Activated T-cell treated with anti-CD3 and anti-CD28 coated beads, Interleukin-2, amount 50 U/mL, for 48 hours (primary cell): ENCODE measurements at places on chromosomes 5 and 9.

- no peak for DNase-seq
These were observed 8.4 kb downstream of the C5orf47 start for GRCh38 chr5:173997331-173997730.

GRCh38 chr5:3186156-3186555 lies 409.5 kb upstream of the IRX1 start:
- DNase-seq = no peak

- DNase-seq = peak; percentile 63
These were observed at the start of gene CCNI2 for GRCh38 chr5:132746954-132747615. CCNI2 (plus strand) TSS chr5:132747426; CDS start chr5:132747496, 70 bp downstream.

DNA sequence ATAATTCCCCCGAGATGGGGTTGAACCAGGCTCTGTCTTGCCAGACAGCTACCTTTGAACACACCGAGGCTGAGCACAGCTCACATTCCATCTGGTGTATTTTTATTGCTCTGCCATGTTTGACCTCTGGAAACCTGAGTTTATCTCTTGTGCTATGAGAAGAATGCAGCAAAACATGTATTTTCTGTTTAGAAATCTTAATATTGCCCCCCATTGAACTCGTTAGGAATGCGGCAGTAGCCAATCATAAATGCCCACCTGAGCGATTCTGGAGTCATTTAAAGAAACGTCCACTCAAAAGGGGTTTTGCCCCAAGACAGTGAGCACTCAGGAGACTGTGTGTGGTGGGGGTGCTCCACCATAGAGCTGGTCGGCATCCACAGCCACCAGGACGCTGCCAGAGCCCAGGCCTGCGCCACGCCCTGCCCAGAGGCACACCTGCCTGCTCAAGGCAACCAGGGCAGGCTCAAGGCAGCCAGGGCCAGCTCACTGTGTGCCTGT lies 26.9 kb downstream of the FGD3 start:
- no peak for DNase-seq

- no peak for DNase-seq
These were observed 4.6 kb upstream of the CCNI2 start for GRCh38 chr5:132742626-132743025.

- DNase-seq = no peak
These were observed 115.8 kb upstream of the HAND1 start for GRCh38 chr5:154593796-154594195.

- no peak for DNase-seq
These were observed 413.5 kb upstream of the SMC2 start for GRCh38 chr9:103680581-103680980.
